ENCODE measurements at places on chromosomes 2 and 18.

- no peak for DNase-seq
These were observed 44.8 kb downstream of the CENPO start for GRCh38 chr2:24837996-24838513.

DNA sequence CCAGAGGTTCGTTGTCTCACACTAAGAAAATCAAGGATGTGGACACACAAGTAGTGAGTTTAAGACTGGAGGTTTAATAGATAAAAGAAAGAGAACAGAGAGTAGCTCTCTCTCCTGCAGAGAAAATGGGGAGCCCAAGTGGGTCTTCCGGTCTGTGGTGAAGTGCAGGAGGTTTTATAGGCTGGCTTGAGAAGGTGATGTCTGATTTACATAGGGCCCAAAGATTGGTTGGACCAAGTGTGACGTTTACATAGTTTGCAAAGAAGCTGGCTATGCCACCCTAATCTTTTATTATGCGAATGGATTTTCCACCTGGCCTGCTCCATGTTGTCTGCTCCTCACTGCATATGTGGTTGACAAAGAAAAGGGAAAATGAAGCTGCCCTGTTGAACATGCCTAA is 430.4 kb upstream of the TRIB2 start:
- DNase-seq, result no peak

- no peak for DNase-seq
These were observed 2.8 kb downstream of the FOSL2 start for GRCh38 chr2:28395334-28396061.

DNA sequence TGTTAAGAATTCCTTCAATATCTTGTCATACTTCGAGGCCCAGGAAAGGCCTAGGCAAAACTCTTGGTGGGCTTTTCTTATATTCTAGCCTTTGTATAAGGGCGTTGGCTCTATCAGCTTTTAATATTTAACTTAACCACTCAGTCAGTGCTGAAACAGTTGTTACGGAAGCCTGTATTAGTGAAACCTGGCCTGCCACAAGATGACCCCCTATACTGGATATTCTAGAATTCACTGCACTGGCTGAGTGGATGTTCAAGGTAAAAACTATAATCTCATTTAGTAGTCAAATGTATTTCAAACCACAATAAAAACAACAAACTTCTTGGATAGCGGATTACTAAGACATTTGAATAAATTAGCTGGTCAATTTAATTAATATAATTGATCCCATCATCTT is 91.7 kb upstream of the HNMT start:
- DNase-seq, result no peak

DNA sequence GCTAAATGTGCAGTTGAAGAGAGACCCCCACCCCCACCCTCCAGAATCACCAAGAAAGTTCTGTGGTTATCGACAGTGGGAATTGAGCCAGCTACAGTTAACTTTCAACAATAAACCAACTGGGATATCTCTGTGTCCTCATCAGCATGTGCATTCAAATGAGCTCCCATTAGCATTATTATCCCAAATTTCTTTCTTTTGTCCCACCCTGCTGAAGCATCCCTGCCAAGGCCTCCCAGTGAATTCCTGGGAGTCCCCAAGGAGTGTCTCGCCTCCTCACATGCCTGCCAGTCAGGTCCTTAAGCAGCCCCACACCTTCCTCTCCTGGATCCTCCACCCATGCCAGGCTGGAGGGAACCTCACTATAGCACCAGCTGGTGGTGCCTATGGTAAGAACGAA is 422.1 kb upstream of the HNRNPA3 start:
- DNase-seq, result no peak

- DNase-seq, result no peak
These were observed 571.2 kb upstream of the TNP1 start for GRCh38 chr2:217430916-217431576.

DNA sequence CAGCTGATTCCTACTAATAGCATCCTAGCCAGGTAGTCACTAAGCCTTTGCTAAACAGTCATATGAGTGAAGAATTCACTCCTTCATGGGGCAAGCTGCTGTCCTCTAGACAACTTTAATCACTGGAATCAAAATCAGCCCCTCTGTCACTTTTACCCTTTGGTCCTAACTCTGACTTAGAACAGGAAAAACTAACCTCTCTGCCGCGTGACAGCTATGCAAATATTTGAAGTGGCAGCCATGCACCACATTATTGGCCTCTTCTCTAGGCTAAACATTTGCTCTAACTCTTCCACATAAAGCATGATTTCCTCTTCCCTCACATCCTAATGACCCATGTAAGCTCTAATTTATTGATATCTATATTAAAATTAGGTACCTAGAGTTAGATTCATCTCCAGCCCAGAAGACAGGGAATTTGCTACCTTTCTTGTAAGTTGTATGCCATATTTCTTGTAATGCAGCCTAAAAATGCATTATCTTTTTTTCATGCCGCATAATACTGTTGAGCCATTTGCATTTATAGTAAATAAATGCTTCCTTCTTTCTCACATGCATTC is 12.8 kb upstream of the ONECUT2 start:
- no peak for DNase-seq

GRCh38 chr2:121333834-121334558 is 49.0 kb upstream of the TFCP2L1 start:
- no peak for DNase-seq

- DNase-seq, result no peak
These were observed 122.9 kb downstream of the PRKRA start for GRCh38 chr2:178328037-178328436.

Data from activated CD4-positive, CD25-positive, alpha-beta regulatory T cell treated with anti-CD3 and anti-CD28 coated beads, Interleukin-2, amount 50 U/mL, for 72 hours (primary cell).